WTC11 (cell line): ENCODE measurements at places on chromosomes 12 and 14. TPM values are rescaled to one million over a fixed set of nuclear protein-coding genes. Genes with fewer than 3 reads are reported as not detected.

Gene ANKS1B
- total RNA-seq = 5.4 to 6.7 TPM (median 5.8 TPM) in 3 replicates

Gene GDF3
- 34.4 to 42.0 TPM (median 38.2 TPM) in 3 replicates for total RNA-seq

Gene FOXN4
- 0.37 to 0.92 TPM (median 0.66 TPM) in 3 replicates for total RNA-seq

- DNase-seq = no peak
Measured at GRCh38 chr14:86756521-86757190, 1226.7 kb downstream of the FLRT2 start.

DNA sequence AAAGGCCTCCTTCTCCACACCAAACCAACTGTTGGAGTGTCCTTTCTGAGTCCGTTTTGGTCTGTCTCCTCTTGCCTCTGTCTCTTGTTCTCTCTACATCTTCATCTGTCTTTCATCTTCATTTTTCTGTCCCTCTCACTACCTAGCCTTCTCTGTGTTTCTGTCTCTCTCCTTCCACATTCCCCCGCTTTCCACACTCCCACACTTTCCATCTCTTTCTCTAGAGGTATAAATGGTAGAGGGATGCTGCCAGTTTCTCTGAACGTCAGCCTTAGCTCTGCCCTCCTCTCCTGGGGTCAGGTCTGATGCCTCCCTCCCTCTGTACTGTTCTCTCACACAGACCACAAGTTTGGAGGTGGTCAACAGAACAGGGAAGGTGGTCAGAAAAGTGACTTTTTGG, 42.9 kb downstream of the SMUG1 start:
- no peak for DNase-seq

DNA sequence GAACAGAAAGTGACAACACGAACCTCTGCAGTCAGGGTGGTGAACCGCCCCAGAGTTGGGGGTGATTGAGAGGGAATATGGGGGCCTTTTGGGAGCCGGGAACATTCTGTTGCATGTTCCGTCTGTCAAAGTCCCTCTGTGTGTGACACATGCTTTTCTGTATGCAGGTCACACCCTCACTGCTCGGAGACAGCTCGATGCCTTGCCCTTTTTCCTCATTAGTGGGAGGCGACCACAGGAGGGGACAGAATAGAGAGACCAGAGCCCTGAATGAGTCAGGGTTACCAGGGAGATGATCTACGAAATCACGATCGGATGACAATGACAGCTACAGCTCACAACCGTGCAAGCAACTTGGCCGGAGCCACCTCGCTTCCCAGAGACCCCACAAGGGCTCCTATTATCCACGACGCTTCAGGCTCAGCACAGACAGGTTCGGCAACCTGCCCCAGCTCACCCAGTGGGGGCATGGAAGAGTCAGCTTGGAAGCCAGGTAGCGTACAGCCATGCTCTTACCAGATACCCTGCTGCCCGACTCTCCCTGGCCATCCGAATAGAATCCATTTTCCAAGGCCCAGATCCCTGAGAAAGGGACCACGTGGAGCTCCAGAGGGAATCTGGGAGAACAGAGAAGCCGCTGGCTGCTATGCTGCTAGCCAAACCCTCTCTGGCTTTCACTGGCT, 38.8 kb downstream of the TESC start:
- no peak for DNase-seq

GRCh38 chr14:100602621-100603230, 15.5 kb upstream of the BEGAIN start:
- DNase-seq = no peak

- no peak for DNase-seq
Measured at GRCh38 chr12:121803861-121804416, at the start of gene SETD1B. Gene SETD1B, plus strand, starts transcription at chr12:121804009. Its CDS starts 729 bp downstream, at chr12:121804738.

GRCh38 chr14:67928375-67928774, 108.8 kb downstream of the RAD51B start:
- peak; percentile 36 for DNase-seq

DNA sequence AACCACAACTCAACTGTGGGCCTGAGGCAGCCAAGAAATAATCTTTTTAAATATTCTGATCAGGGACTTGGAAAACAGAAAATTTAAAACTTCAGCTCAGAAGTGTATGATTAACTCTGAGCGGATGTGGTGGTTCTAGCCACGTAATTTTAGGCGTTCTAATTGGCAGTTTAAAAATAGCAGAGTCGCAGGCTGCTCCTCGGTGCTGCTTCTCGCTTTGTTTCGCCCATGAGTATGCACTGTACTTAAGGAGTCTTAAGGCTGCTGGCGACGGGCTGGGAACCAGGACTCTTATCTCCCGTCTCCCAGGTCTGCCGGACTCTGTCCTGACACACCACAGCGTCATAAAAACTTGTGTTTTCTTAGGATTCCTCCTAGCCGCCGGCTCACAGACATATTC, 113.4 kb upstream of the PELI2 start:
- DNase-seq = no peak

DNA sequence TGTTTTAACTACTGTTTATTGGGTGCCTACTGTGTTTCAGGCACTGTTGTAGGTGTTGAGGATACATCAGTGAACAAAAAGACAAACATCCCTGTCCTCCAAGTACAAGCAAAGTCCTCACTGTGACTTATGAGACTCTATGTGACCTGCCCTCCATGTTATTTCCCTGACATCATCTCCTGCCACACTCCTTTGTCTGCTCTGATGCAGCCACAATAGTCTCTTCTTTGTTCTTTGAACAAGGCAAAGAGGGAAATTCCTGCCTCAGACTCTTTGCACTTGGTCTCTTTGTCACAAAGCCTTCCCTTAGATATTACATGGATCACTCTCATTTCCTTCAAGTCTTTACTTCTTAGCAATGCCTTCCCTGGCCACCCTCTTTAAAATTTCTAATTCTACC, 240.1 kb upstream of the SRRM4 start:
- DNase-seq = no peak

GRCh38 chr14:62694075-62694474, 351.2 kb downstream of the KCNH5 start:
- no peak for DNase-seq

DNA sequence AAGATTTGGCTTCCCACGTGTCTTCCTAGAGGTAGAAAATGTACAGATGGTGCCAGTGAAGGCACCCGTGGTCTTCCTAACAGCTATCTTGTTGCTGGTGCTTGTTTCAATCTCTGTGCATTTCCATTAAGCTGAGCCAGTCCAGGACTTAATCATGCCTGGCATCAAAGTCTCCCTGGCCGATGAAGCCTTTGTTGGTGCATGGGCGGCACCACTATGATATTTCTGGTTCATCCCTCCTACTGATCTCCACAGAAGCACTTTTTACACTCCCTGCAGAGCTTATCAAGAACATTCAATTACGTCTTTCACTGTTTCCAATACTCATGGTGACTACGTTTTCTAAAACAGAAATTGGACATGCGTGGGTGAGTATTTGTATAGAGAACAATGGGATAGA, 128.4 kb downstream of the TTC8 start:
- DNase-seq = no peak

DNA sequence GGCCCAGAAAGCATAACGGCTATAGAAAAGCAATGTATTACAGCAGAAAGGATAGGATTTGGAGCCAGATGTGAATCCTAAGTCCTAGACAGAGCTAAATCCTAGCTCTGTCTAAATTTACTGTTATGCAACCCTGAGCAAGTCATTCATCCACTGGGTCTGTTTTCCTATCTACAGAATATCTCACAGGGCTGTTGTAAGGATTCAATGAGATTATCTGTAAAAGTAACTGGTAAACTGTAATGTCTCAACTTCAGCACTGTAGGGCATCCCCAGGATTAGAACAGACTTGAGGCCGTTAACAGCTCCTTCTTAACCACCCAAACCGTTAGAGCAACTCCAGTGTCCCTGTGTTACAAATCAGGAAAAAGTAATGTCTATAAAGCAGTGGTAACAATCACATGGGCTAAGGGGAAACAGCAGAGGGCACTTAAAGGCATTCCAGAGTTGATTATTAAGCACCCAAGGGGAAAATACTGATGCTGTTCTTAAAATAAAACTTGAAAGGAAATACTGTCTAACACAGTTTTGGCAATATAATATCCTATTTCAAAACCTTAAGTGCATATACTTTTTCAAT, 10.1 kb downstream of the GMFB start:
- DNase-seq = no peak

DNA sequence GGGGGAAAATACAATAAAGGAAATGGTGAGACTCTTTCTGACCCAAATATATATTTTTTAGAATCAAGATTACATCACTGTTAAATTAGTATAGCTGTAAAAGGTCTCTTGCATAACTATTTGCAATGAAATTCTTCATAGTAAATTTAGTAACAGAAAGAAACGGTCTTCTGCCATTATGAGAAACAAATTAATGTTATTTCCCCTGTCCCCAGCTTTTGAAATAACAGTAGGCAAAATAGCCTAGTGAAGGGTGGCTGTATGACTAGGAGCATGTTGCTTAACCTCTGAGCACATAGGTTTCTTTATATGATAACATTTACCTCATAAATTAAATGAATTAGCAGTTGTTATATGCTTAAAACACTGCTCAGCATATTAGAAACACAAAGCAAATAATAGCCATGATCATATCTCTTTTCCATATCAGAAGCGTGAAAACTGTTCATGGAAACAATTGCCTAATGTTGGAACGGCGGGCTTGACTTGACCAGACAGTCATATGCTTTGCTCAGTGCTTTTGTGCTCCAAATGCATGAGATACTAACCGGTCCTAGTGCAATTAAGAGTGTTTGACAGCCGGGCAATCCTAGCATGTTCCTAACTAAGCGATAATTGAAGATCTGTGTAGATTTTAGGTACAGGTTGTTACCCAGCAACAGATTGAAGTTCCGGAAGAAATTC, 24.0 kb downstream of the BHLHE41 start:
- DNase-seq = no peak
